ENCODE measurements at places on chromosomes 16 and 17.
A peak's percentile ranks its signal among the peaks of the same experiment; 100 is the strongest.

DNA sequence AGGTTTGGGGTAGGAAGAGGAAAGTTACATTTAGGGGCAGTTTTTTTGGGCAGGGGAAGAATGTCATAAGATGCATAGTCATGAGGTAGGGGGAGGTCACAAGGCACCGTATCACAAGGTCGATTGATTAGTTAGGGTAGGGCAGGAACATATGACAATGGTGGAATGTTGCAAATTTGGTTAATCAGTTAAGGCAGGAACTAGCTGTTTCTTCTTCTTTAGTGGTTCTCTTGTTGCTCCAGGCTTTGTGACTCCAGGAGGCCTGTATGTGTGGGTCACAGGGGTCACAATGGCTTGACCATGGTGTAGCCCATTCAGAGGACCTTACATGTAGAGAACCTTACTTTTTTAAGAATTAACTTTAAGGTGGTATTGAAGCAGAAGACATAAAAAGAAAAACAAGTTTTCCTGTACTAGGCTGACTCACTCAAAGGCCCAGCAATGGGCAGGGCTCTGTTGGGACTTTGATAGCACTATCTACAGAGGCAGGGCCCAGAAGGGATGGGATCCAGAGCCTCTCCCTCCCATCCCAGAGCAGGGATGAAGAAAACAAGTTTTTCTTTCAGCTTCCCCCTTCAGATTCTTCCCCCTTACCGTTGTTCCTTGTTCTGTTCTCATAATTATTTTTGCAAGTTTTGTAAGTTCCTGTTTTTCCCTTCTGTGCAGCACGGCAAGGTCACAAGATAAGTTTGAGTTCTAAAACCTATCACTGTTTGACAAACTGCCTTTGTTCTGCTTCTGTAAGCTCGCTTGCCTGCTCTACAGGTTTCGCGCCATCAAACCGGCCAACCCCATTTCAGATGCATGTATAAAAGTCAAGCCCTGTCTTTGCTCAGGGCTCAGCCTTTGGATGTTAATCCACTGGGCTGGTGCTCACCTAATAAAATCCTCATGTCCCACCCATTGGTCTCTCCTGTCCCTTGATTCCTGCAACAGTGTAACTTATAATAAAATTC is 45.8 kb upstream of the ATF7IP2 start:
- no peak for DNase-seq

- peak; percentile 49 for DNase-seq
These were observed 20.9 kb downstream of the CCDC182 start for GRCh38 chr17:57724026-57724728.

- peak; percentile 77 for DNase-seq
These were observed 5.2 kb downstream of the ARSG start for GRCh38 chr17:68296217-68297191.

DNA sequence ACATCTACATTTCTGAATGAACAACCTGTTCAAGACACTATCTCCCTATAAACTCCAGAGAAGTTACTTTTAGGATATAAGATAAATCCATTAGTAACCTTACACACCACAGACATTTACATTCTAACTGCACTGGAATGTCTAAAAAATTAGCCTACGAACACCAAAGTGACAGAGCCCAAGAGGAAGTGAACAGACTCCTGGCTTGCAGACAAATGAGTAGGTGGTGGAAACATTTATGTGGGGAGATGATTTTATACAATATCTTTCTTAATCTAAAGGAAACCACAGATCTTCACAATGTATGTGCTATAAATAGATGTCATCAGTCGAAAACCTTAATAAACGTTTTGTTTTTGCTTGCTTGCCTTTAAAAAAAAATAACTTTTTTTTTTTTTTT is 18.8 kb downstream of the ZNF652 start:
- DNase-seq = no peak

DNA sequence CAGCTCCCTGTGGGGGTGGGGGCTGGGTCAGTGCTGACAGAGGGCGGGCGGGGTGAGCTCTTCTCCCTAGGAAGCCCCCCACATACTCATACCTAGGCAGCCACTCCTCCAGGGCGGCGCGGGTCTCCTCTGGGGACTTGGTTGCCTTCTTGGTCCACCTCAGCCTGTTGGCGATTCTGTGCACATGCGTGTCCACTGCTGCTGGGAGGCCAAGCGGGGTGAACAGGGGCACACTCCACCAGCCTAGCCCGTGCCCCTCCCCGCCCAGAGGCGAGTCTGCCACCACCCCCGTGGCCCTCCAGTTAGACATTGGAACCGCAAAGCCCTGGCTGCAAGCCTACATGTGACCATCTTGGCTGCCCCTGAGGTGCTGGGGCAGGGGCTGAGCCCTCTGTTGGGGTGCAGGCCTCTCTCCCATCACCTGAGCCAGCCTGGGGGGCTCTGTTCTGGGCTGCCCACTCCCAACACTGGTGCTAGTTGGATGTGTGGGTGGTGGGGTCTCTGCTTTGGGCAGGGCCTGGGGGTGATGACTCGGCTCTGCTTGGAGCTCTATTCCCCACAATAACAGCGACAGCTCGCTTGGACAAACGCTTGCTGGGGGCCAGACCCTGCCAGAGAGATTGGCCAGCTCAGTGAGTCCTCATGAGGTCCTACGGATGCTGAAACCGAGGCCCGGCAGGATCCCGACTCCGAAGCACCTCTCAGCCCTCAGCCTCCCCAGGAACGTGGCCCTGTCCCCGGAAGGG is 7.4 kb downstream of the NTHL1 start:
- DNase-seq = no peak
